ENCODE measurements at places on chromosomes 16 and 17. TPM values are rescaled to one million over a fixed set of nuclear protein-coding genes. Genes with fewer than 3 reads are reported as not detected.

Gene MYO15B
- 434 TPM for total RNA-seq

Gene EVI2B
- total RNA-seq: 13.0 TPM

Gene IRX3
- 0.43 TPM for total RNA-seq

Gene TLK2
- total RNA-seq: 30.6 TPM

Gene FOXC2
- total RNA-seq: 0.92 TPM

Gene CHST4
- total RNA-seq: 586 TPM

Gene C1QTNF8
- total RNA-seq: not detected

Gene FGF11
- total RNA-seq: 2.7 TPM

Gene MPV17L
- 10.1 TPM for total RNA-seq

Gene LUC7L3
- total RNA-seq: 117 TPM

Gene ADAMTS18
- not detected for total RNA-seq

Gene CD300A
- 15.2 TPM for total RNA-seq

Gene ZSCAN10
- 0.37 TPM for total RNA-seq

Gene METTL26
- total RNA-seq: 69.3 TPM

Gene WNT9B
- 0.14 TPM for total RNA-seq

Gene PPP1R27
- not detected for total RNA-seq

Gene FBXL16
- total RNA-seq: 0.78 TPM

Gene RNF112
- total RNA-seq: 7.3 TPM

Gene ZNF213
- 18.4 TPM for total RNA-seq

Gene SMCR8
- 19.4 TPM for total RNA-seq

Gene EFNB3
- total RNA-seq: 1.6 TPM

Gene MYL4
- total RNA-seq: 0.55 TPM

Gene WSCD1
- 2.6 TPM for total RNA-seq

Gene SALL1
- 1.2 TPM for total RNA-seq

Gene TBX4
- 1.6 TPM for total RNA-seq

Gene CCL11
- 1.7 TPM for total RNA-seq

Gene CX3CL1
- 19.7 TPM for total RNA-seq

Gene ASPA
- total RNA-seq: 2.4 TPM

Gene NOD2
- total RNA-seq: 1.5 TPM

Gene GLP2R
- total RNA-seq: 23.5 TPM

Gene UTP4
- 26.0 TPM for total RNA-seq

Gene GALR2
- 0.20 TPM for total RNA-seq

Gene KRT25
- not detected for total RNA-seq

Gene UMOD
- total RNA-seq: 0.60 TPM
